ENCODE measurements at places on chromosomes 4 and X. TPM values are rescaled to one million over a fixed set of nuclear protein-coding genes. Genes with fewer than 3 reads are reported as not detected.

The CTAG2 gene
- total RNA-seq = not detected

The HSFX3 gene
- not detected for total RNA-seq

The TMEM35A gene
- 0.96 TPM for total RNA-seq

The FAT1 gene
- 300 TPM for total RNA-seq

The PARM1 gene
- 165 TPM for total RNA-seq

The MAGEA4 gene
- total RNA-seq = not detected

The SPRY1 gene
- total RNA-seq = 23.8 TPM

The P2RY4 gene
- 0.20 TPM for total RNA-seq

The RAB33A gene
- 0.50 TPM for total RNA-seq

The ANKRD50 gene
- 7.1 TPM for total RNA-seq

The LEF1 gene
- total RNA-seq = 2.1 TPM

The CFAP99 gene
- 0.32 TPM for total RNA-seq

The SPANXB1 gene
- not detected for total RNA-seq

The IL1RAPL2 gene
- not detected for total RNA-seq

The FGFBP2 gene
- total RNA-seq = 0.96 TPM

The FATE1 gene
- not detected for total RNA-seq

The BEX1 gene
- 0.77 TPM for total RNA-seq

The PDGFRA gene
- total RNA-seq = 20.5 TPM

The ITM2A gene
- total RNA-seq = 35.3 TPM

The CYLC1 gene
- not detected for total RNA-seq

The CDKL2 gene
- 2.0 TPM for total RNA-seq

The AFM gene
- total RNA-seq = not detected

The AWAT2 gene
- total RNA-seq = not detected

The CT47A7 gene
- not detected for total RNA-seq

The TCEAL9 gene
- 34.7 TPM for total RNA-seq

The NPY2R gene
- 1.2 TPM for total RNA-seq

The MAGEC3 gene
- total RNA-seq = not detected

The CC2D2A gene
- 2.6 TPM for total RNA-seq

The F9 gene
- total RNA-seq = 0.12 TPM

The MAGEE1 gene
- 0.99 TPM for total RNA-seq

The RNF175 gene
- total RNA-seq = not detected
